ENCODE measurements at places on chromosomes 3 and 15.

- no peak for DNase-seq
These were observed 293.0 kb upstream of the ATP11B start for GRCh38 chr3:182500289-182500688.

GRCh38 chr15:63663906-63664305, 66.7 kb downstream of the FBXL22 start:
- no peak for DNase-seq

DNA sequence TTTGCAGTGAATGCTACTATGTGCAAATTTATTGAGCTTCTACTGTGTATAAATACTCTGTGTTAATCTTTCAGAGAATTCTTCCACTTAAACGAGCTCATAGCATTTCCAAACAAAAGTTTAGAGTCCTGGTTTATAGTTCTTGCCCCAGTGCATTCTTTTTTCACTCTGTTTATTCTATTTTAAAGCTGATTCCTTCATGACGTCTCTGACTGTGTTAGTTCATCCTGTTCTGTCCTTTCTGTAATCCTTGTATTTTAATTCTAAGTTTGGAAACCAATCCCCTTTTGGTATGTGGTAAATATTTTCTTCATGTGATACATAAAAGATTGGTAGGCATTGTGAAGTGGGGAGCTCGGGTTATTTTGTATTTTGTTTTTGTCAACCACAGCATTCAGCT, 18.7 kb downstream of the P2RY14 start:
- no peak for DNase-seq

DNA sequence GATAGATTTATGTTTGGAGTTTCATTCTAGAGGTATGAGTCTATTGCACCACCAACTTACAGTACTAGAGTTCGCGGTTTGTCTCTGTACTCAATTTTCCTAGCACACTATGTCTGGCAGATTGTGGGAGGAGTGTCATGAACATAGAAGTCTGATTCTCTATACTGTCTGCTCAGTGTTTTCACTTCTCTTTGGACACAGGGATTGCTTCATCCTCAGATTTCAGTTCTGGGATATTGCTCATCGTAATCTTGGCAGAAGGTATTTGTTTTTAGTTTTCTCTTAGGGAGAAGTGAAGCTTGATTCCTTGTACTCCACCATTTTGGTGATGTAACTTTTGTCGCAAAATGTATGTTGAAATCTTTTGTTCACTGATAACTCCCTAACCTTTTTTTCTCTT, 27.8 kb upstream of the AZI2 start:
- DNase-seq, result no peak

- DNase-seq, result no peak
These were observed 101.2 kb upstream of the PTX3 start for GRCh38 chr3:157335233-157336076.

DNA sequence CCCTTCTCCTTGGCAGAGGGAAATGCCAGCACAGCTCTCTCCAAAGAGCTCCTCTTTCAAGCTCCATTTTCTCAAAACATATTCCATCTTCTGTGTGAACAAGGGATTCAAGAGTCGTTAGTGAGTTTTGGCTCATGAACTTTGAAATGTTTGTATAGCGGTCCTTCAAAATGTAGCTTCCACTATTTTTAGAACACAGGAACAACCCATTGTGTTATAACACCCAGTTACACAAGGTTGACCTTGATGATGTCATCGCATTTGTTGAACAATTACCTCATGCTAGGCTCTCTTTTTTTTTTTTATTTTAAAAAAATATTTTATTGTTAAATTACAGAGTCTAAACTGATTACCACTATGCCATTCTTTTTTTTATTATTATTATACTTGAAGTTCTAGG, 251.7 kb downstream of the THSD4 start:
- no peak for DNase-seq

DNA sequence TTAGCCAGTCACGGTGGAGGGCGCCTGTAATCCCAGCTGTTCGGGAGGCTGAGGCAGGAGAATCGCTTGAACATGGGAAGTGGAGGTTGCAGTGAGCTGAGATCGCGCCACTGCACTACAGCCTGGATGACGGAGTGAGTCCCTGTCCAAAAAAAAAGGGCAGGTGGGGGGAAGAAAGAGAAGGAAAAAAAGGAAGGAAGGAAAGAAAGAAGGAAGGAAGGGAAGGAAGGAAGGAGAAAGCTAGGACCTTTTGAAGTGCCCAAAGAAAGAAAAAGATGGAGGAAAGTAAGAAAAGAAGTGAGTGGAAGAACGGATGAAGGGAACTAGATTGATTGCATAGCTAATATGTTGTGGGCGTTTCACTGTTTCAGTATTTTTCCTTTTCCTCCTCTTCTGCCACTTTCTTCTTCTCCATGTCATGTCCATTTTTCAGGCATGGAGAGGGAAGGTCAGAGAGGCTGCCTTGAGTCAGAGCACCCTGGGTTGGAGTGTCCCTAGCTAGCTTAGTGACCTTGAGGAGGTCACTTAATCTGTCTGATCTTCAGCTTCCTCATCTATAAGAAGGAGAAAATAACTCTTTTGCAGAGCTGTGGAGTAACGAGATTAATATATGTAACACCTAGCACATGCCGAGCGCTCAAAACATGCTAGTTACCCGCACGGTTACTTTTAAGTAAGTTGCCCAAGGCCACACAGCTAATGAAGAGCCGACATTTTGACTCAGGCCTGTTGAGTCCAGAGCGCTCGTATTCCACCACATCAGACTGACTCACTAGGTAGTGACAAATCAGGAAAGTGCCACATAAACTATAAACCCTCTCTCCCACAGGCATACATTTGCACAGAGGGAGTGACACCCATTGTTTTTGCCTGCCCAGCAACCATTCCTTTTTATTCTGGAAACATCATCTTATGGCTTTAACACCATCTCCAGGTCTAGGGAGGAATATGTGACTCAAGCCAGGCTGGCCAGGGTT, 42.2 kb downstream of the BHLHE40 start:
- DNase-seq, result no peak

DNA sequence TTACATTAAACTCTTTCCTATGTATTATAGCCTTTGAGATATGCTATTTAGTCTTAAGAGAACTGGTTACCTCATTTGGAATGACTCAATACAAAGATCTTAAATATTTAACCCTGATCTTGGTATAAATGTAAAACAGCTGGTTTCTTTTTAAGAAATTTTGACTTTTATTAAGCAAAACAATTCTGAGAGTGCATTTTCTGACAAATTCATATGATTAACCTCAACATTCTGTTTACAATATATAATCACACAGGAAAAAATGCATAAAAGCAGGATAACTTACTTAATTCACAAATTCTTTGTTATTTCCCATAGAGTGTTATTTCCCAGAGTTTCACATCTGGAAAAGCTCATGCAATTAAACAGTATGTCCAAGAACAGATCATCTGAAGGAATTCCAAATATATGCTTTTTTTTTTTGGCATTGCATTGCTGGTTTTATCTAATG, 400.4 kb upstream of the THBS1 start:
- no peak for DNase-seq

- no peak for DNase-seq
These were observed 6.5 kb upstream of the ARL8B start for GRCh38 chr3:5115506-5116162.

DNA sequence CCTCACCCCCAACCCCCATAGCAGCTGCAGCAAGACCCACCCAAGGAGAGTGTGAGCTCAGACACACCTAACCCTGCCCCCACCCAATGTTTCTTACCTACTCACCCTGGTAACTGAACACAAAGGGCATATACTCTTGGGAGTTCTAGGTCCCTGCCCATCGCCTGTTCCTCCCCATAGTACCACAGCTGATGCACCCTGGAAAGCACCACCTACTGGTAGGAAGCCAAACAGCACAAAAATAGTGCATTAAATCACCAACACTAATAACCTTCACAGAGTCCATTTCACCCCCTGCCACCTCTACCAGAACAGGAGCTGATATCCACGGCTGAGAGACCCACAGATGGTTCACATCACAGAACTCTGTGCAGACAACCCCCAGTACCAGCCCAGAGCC, 245.2 kb downstream of the EFHB start:
- no peak for DNase-seq

Data from cerebellum (tissue), 4 donors.